ENCODE measurements at places on chromosomes 3 and 15. TPM values are rescaled to one million over a fixed set of nuclear protein-coding genes. Genes with fewer than 3 reads are reported as not detected.
A peak's percentile ranks its signal among the peaks of the same experiment; 100 is the strongest.

- no peaks in the 10 kb centered on the region for H3K27me3 ChIP-seq
- no peak for DNase-seq
- H3K27ac ChIP-seq, result no peak overlapping the region
Observed at GRCh38 chr3:61928776-61929314, 367.5 kb downstream of the PTPRG start.

- H3K36me3 ChIP-seq, result no peaks in the 10 kb centered on the region
- H3K4me3 ChIP-seq, result no peak overlapping the region
- no peak for DNase-seq
- H3K27ac ChIP-seq, result no peak overlapping the region
Observed at GRCh38 chr3:18847583-18848197, 300.6 kb upstream of the KCNH8 start.

Gene CTXND1
- total RNA-seq, result 2.4 TPM

DNA sequence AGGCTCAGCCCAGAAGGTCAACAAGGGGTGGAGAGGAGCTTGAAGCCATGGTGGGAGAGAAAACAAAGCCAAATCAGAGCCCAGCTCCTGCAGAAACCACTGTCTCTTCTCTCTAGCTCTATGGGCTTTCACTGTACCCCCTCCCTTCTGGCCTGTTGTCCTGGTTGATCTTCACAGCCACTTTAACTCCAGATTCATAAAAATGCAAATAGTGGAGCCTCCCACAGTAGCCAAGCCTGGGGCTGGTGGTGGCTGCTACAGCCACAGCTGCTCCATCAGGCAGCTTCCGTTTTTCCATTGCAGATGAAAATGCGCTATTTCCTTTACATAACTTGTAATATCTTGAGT, 20.7 kb upstream of the CAV3 start:
- H3K36me3 ChIP-seq, result no peaks in the 10 kb centered on the region
- no peaks in the 10 kb centered on the region for H3K4me1 ChIP-seq
- H3K27ac ChIP-seq, result no peak overlapping the region
- H3K4me3 ChIP-seq, result no peak overlapping the region
- H3K27me3 ChIP-seq, result no peaks in the 10 kb centered on the region

Gene LRRN1
- 7.1 TPM for total RNA-seq

DNA sequence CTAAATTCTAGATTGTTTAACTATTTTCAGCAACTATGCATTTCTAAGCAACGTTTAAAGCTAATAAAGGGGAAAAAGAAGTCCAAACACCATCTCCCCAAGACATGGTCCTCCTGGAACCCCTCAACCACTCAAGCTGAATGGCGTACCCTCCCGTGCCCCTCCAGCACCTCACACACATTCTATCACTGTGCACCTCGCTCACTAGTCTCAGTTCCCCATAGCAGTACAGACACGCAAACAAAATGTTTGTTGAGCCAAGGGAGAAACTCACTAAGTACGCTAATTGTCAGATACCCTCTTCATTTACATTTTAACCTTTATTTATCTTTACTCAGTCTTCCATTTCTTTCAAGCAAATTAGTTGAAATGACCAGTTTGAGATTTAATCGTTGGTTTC, 48.8 kb downstream of the ACAP2 start:
- no peak for DNase-seq
- no peak overlapping the region for H3K27ac ChIP-seq
- no peaks in the 10 kb centered on the region for H3K27me3 ChIP-seq
- peaks cover 16% of the 10 kb centered on the region for H3K4me1 ChIP-seq
- no peak overlapping the region for H3K4me3 ChIP-seq
- H3K36me3 ChIP-seq, result no peaks in the 10 kb centered on the region

DNA sequence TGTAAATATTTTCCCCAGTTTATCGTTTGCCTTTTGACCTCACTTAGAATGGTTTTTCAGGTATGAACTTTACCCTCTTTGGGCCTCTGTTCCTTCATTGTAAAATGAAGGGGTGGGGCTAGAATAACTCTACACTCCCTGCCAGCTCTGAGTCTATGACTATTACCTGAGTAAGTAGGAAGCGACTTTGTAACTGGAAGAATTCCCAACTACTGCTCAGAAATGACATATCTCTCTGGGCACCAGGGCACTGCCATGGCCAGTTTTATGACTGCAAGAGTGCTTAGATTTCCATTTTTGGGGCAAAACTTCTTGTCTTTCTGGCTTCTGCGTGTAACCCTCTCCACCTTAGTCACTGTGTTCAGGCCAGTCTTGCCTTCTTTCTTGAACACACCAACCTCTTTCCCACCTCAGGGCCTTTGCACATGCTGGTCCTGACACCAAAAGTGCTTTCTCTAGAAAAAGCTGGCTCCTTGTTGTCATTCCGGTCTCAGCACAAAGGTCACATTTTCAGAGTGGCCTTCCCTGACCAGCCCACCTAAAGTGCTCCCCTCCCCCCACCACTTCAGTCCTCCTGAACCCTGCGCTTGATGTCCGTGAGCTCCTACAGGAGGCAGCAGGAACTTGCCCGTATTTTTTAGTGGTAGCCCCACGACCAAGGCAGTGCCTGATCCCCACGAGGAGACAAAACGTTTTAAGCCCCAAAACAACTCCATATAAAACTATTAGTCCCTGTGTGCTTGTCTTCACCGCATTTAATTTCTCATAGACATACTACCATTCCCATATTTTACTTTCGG, 25.6 kb downstream of the CDCP1 start:
- no peak overlapping the region for H3K4me3 ChIP-seq
- no peak overlapping the region for H3K27ac ChIP-seq
- H3K27me3 ChIP-seq, result no peaks in the 10 kb centered on the region
- H3K36me3 ChIP-seq, result no peaks in the 10 kb centered on the region
- DNase-seq, result no peak

- peaks cover 3% of the 10 kb centered on the region for H3K4me1 ChIP-seq
- no peak overlapping the region for H3K4me3 ChIP-seq
- peaks cover 4% of the 10 kb centered on the region for H3K36me3 ChIP-seq
- DNase-seq, result no peak
Observed at GRCh38 chr3:61901496-61901895, 340.1 kb downstream of the PTPRG start.

GRCh38 chr3:111846717-111847116, 12.3 kb upstream of the PHLDB2 start:
- no peaks in the 10 kb centered on the region for H3K27me3 ChIP-seq
- H3K27ac ChIP-seq, result no peak overlapping the region
- no peaks in the 10 kb centered on the region for H3K36me3 ChIP-seq
- no peak for DNase-seq
- no peak overlapping the region for H3K4me3 ChIP-seq

DNA sequence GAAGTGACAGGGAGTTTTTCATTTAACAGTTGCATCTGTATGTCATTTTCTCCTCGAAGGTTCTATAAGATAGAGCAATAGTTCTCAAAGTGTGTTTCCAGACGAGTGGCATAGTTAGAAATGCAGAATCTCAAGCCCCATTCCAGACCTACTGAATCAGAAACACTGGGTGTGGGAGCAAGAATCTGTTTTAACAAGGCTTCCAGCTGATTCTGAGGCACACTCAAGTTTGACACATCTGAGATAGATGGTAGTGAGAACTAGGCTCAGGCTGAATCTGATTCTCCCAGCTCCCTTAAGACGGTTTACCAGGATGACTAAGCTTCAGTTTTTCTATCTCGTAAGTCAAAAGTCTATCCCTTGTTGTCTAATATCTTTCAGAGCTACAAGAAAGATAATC, 159.8 kb upstream of the NUDT16 start:
- H3K4me3 ChIP-seq, result no peak overlapping the region
- no peaks in the 10 kb centered on the region for H3K27me3 ChIP-seq
- no peaks in the 10 kb centered on the region for H3K4me1 ChIP-seq
- no peak overlapping the region for H3K27ac ChIP-seq
- no peak for DNase-seq

DNA sequence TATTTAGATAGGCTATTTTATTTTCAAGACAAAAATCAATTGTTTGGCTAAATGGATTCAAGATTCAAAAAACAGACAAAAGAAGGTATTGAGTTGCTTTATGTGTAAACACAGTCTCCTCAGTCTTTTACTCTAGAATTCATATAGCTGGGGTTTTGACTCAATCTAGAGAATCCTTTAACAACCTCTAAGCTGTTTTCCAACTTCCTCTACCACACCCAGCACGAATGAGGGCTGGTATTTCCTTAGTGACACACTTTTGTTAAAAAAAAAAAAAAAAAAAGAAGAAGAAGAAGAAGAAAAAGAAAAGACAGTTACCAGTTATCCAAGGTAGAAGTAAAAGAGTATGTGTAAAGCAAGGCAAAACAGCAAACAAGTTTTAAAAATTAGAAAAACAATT, 732.8 kb upstream of the GOLIM4 start:
- DNase-seq, result no peak
- no peaks in the 10 kb centered on the region for H3K4me1 ChIP-seq
- H3K4me3 ChIP-seq, result no peak overlapping the region
- no peaks in the 10 kb centered on the region for H3K36me3 ChIP-seq
- H3K27ac ChIP-seq, result no peak overlapping the region
- no peaks in the 10 kb centered on the region for H3K27me3 ChIP-seq

Gene LEKR1
- 5.4 TPM for total RNA-seq

- H3K36me3 ChIP-seq, result no peaks in the 10 kb centered on the region
- DNase-seq, result peak; percentile 81
- H3K4me3 ChIP-seq, result no peak overlapping the region
- no peak overlapping the region for H3K27ac ChIP-seq
Observed at GRCh38 chr15:70488002-70488605, 275.3 kb downstream of the UACA start.

GRCh38 chr3:32109256-32109655, 2.8 kb downstream of the GPD1L start:
- peak overlapping the region; percentile 93 for H3K27ac ChIP-seq
- no peaks in the 10 kb centered on the region for H3K36me3 ChIP-seq
- no peaks in the 10 kb centered on the region for H3K27me3 ChIP-seq

GRCh38 chr3:142332390-142332789, 107.0 kb upstream of the GK5 start:
- peaks cover 29% of the 10 kb centered on the region for H3K36me3 ChIP-seq
- DNase-seq, result no peak
- H3K4me3 ChIP-seq, result no peak overlapping the region
- no peaks in the 10 kb centered on the region for H3K4me1 ChIP-seq

DNA sequence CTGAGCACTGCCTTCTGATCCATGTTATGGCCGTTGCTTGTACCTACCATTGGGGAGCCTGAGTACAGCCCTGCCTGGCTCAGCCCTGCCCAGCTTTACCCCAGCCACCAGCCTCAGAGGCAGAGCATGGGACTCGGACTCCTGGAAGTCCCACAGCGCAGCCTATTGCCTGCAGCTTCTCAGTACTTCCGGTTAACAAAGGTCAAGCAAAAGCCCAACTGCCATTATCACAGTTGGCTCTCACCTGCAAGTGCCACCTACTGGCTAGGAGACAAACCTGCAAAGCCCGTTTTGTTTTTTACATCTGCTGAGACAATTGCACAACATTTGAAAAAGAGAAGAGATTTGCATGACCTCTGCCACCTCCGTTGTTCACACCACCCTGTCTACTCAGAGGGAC, 1081.7 kb downstream of the NAALADL2 start:
- no peaks in the 10 kb centered on the region for H3K27me3 ChIP-seq
- DNase-seq, result no peak
- no peaks in the 10 kb centered on the region for H3K36me3 ChIP-seq
- H3K4me1 ChIP-seq, result no peaks in the 10 kb centered on the region
- H3K27ac ChIP-seq, result no peak overlapping the region
- H3K4me3 ChIP-seq, result no peak overlapping the region

DNA sequence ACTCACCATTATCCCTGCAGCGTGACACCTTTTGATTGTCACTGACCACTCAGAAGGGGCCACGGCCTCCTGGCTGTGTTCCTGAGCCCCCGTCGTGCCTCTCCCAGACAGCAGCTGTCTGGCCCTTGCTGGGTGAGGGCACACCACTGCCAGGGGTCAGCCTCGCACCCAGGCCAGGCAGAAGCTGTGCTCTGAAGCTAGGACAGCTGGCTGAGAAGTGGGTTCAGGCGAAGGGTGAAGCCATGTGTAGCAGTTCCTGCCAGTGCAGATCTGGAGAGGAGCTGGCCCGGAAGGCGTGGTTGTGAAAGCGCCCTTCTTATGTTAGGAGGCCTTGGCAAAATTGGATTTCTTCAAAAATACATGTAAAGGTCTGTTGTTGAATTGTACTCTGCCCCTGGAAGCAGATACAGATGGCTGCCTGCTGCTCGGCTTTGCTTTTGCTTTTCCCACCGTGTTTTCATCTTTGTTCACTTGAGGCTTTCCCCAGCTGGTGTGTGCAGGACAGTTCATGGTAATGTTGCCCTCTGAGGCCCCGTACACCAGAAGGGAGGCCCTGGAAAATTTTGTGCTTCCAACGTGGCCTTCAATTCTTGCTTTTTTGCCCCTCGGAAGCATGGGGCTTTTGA, 49.1 kb downstream of the KLHL25 start:
- H3K27ac ChIP-seq, result no peak overlapping the region
- H3K36me3 ChIP-seq, result peaks cover 38% of the 10 kb centered on the region
- no peaks in the 10 kb centered on the region for H3K4me1 ChIP-seq
- no peak overlapping the region for H3K4me3 ChIP-seq

DNA sequence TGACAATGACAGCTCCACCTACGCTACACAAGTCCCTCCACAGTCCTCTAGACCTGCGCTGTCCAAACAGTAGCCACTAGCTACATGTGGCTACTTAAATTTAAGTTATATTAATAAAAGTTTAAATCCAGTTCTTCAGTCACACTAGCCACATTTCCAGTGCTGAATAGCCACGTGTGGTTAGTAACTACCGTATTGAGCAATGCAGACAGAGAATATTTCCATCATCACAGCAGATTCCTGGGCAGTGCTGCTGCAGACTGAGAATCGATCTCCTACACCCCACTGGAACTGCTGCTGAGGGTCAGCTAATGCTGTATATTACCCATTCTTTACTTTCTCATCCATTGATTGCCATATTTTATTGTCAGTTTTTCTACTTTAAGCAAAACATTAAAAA, 40.9 kb downstream of the HDC start:
- no peaks in the 10 kb centered on the region for H3K27me3 ChIP-seq
- no peaks in the 10 kb centered on the region for H3K4me1 ChIP-seq
- no peak overlapping the region for H3K4me3 ChIP-seq
- H3K27ac ChIP-seq, result no peak overlapping the region

Gene FILIP1L
- 27.6 TPM for total RNA-seq

Gene PTPN23
- total RNA-seq, result 52.3 TPM

Gene TLR9
- total RNA-seq, result 0.20 TPM

Gene SGO1
- 0.98 TPM for total RNA-seq

GRCh38 chr3:35651426-35651825, 12.1 kb downstream of the ARPP21 start:
- no peaks in the 10 kb centered on the region for H3K4me1 ChIP-seq
- H3K27me3 ChIP-seq, result no peaks in the 10 kb centered on the region
- H3K36me3 ChIP-seq, result no peaks in the 10 kb centered on the region
- no peak overlapping the region for H3K27ac ChIP-seq
- H3K4me3 ChIP-seq, result no peak overlapping the region

DNA sequence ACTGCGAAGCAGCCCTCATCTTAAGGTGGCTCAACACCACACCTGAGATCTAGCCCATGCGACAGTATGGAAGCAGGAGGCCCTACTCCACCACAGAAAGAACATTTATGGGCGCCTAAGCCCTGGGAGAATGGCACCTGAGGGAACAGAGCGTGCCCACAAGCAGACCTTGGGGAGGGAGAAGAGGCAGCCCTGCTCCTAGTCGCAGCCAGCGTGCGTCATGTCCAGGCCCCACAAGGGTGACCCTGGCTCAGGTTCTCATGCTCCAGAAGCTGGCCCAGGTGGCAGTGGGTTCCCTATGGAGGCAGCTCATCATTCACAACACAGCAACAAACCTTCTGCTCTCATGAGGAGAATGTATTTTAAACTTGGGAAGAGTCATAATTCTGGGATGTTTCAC, 19.3 kb upstream of the ANPEP start:
- no peak overlapping the region for H3K4me3 ChIP-seq
- no peak overlapping the region for H3K27ac ChIP-seq
- peaks cover 36% of the 10 kb centered on the region for H3K36me3 ChIP-seq
- DNase-seq, result no peak
